ENCODE measurements at places on chromosomes 1 and 21. TPM values are rescaled to one million over a fixed set of nuclear protein-coding genes. Genes with fewer than 3 reads are reported as not detected.

The APOBEC4 gene
- not detected for total RNA-seq

The ANKRD34A gene
- total RNA-seq: 0.47 TPM

The MAP3K21 gene
- 4.7 TPM for total RNA-seq

The CRYBG2 gene
- 25.2 TPM for total RNA-seq

The MMP23B gene
- total RNA-seq: 16.6 TPM

The OR6K3 gene
- total RNA-seq: not detected

The ZNF683 gene
- 1.2 TPM for total RNA-seq

The SPRR2E gene
- total RNA-seq: not detected

The NBPF4 gene
- total RNA-seq: 0.34 TPM

The LCE1E gene
- total RNA-seq: not detected

The DCDC2B gene
- not detected for total RNA-seq

The TBX15 gene
- total RNA-seq: not detected

The RBBP5 gene
- total RNA-seq: 13.7 TPM

The PBX1 gene
- total RNA-seq: 169 TPM

The SNX7 gene
- 25.0 TPM for total RNA-seq

The GFI1 gene
- total RNA-seq: 2.4 TPM

The FAM72C gene
- total RNA-seq: 0.42 TPM

The SV2A gene
- total RNA-seq: 5.5 TPM

The FBLIM1 gene
- total RNA-seq: 81.8 TPM

The PGD gene
- total RNA-seq: 85.1 TPM

The GNAT2 gene
- total RNA-seq: not detected

The SLC1A7 gene
- total RNA-seq: not detected

The AMY2A gene
- total RNA-seq: not detected

The EDARADD gene
- 50.4 TPM for total RNA-seq

The KLHDC9 gene
- total RNA-seq: 13.0 TPM

The RGS18 gene
- total RNA-seq: 1.8 TPM

The RGS2 gene
- 65.2 TPM for total RNA-seq

The CD84 gene
- 7.7 TPM for total RNA-seq

The NLRP3 gene
- 1.9 TPM for total RNA-seq

The ARF1 gene
- 361 TPM for total RNA-seq

The ILDR2 gene
- total RNA-seq: 14.2 TPM

The PTGFRN gene
- 103 TPM for total RNA-seq

The KMO gene
- 0.18 TPM for total RNA-seq

The CSMD2 gene
- total RNA-seq: 1.1 TPM

The TAS1R1 gene
- not detected for total RNA-seq

The ERG gene
- 27.2 TPM for total RNA-seq

The ACOT7 gene
- 19.1 TPM for total RNA-seq

The LIPI gene
- total RNA-seq: not detected

The NECTIN4 gene
- 75.6 TPM for total RNA-seq

The S100A10 gene
- 152 TPM for total RNA-seq

The AMY1B gene
- not detected for total RNA-seq

The S100A13 gene
- total RNA-seq: 71.6 TPM

The SMIM1 gene
- 9.6 TPM for total RNA-seq

The HSF2BP gene
- 2.0 TPM for total RNA-seq

The HRNR gene
- total RNA-seq: not detected

The CACHD1 gene
- total RNA-seq: 14.2 TPM

Measured in ureter (tissue), 1 donor.